ENCODE measurements at places on chromosomes 5 and 9.
A peak's percentile ranks its signal among the peaks of the same experiment; 100 is the strongest.

GRCh38 chr9:14993061-14993800 is 83.0 kb upstream of the FREM1 start:
- DNase-seq = peak; percentile 37

DNA sequence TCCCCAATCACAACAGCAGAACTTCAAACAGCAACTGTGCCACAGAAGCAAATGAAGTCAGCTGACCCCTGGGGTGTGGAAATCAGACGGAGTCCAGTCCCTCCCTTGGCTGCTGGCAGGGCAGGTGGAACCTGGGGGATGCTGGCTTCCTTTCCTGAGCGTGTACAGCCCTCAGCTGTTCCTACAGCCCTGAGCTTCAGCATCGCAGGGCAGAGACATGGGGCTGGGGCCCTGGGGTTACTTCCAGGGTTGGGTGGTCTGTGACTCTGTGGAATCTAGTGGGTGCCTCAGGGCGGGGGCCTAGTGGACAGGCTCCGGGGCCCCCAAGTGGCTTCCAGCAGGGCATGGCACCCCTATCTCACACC is 7.3 kb upstream of the RXRA start:
- no peak for DNase-seq

- DNase-seq = no peak
These were observed 3.6 kb downstream of the CCL19 start for GRCh38 chr9:34687276-34688030.

GRCh38 chr9:128247226-128247803 is 28.5 kb downstream of the GOLGA2 start:
- no peak for DNase-seq

GRCh38 chr5:139847790-139848507 is 52.3 kb downstream of the PSD2 start:
- peak; percentile 71 for DNase-seq

DNA sequence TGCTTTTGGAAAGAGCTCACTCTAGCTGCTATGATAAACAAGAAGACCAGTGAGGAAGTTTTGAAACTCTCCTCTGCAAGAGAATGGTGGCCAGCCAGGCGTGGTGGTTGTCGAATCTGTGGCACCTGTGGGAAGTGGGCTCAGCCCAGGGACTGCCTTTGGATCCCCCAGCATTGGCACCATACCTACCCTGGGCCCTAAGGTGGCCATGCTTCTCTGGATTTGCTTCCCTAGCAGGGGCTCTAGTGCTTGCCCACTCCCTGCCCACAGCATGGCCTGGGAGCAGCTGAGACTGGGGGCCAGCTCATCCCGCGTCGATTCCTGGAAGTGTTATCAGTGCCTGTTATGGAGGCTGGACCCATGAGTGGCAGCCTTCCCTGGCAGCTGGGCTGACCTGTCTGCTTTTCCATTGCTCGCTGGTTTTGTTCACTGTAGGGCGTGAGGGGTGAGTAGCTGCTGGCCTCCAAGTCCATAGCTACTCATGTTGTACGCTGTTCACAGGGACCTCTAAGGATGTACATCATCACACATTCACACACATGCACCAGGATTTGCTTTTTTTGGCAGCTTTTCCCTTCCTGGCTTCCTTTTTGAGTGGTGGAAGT is 2.3 kb downstream of the SLC22A4 start:
- DNase-seq = no peak

GRCh38 chr9:14159440-14160216 is 154.3 kb downstream of the NFIB start:
- no peak for DNase-seq

DNA sequence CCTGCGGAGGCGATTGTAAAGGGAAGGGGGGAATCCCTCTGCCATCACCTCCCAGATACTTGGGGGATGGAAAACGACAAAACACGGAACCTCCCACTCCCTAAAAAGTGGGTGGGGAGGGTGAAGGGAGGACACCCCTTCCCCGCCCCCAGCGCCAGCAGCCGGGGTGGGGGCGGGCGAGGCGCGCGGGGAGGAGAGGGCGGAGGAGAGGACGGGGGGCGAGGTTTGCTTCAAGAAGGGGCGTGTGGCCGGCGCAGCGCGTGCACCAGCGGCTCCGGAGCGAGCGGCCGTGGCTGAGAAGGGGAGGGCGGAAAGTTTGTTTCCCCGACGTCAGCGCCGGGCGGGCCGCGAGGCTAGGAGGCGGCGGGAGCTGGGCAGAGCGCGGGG is at the start of gene PRRX2:
PRRX2 (plus strand) TSS at position 259 of the 387 bp plus-strand sequence. CDS start 221 bp downstream, outside the sequence.
- peak; percentile 56 for DNase-seq

GRCh38 chr5:105885266-105885665 is 1785.5 kb downstream of the EFNA5 start:
- DNase-seq = no peak

- no peak for DNase-seq
These were observed 1.9 kb downstream of the SPRY4 start for GRCh38 chr5:142322747-142323479.

DNA sequence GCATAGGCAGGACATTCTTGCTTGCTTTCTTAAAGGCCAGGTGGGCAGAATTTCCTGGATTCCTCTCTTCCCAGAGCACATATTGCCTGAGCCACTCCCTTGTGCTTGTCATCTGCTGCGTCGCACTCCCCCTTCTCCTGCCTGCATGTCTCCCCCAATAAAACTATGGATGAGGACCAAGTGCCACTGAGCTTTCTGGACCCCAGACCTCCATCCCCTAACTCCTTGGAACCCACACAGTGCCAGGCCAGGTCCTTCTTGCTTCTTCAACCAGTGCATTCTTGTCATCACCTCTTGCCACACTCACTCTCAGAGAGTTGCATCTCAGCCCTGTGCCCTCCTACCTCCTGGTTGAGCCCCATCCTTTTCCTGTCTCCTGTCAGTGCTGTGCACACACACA is 157.9 kb upstream of the PANK3 start:
- DNase-seq = no peak

DNA sequence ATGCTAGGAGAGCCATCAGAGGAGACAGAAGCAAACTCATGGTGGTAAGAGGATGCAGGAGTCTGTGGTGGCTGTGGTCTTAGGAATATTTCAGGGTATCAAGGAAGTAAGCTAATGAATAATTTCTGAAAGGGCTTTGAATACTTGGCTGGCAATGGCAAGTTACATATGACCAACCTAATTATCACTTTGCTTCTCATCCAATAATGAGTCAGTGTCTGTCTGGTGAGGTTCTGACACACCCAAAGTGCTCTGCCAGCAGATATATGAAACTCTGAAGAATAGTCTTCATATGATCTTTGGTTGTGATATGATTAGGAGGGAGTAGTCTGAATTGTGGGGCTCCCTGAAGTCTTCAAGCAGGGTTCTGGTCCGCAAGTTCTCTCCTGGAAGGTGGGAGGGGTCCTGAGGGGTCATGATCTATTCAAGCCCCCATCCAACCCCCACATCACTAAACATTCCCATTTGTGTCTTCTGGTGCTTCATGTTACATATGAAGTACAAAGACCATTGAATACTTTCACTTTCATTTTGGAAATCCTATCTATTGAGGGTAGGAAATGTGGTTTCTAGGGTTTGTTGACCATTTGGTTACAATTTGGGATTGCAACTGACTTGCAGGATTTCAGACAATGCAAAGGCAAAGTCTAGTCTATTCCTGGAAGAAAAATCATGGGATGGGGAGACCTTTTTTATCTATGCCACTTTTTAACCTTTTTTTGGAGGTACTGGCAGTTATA is 199.9 kb upstream of the CDKN2B start:
- DNase-seq = no peak

- DNase-seq = no peak
These were observed 29.4 kb downstream of the SECISBP2 start for GRCh38 chr9:89347651-89348050.

DNA sequence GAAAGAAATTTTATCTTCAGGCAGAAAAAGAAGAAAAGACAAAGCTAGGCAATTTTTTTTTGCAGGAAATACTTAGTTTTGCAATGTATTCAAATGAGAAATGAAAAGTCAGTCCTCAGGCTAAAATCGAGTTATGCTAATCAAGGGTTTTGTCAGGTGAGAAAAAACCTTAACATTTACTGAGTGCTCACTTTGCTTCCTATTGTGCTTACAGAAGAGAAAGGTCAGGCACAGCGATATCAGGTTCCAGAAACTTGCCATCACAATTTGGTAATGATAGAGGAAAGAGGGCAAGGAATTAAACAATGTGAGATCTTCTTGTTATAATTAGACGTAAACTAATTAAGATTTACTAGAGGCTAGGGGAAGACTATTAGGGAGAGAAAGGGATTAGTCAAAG is 431.7 kb upstream of the CTNND2 start:
- DNase-seq = no peak

DNA sequence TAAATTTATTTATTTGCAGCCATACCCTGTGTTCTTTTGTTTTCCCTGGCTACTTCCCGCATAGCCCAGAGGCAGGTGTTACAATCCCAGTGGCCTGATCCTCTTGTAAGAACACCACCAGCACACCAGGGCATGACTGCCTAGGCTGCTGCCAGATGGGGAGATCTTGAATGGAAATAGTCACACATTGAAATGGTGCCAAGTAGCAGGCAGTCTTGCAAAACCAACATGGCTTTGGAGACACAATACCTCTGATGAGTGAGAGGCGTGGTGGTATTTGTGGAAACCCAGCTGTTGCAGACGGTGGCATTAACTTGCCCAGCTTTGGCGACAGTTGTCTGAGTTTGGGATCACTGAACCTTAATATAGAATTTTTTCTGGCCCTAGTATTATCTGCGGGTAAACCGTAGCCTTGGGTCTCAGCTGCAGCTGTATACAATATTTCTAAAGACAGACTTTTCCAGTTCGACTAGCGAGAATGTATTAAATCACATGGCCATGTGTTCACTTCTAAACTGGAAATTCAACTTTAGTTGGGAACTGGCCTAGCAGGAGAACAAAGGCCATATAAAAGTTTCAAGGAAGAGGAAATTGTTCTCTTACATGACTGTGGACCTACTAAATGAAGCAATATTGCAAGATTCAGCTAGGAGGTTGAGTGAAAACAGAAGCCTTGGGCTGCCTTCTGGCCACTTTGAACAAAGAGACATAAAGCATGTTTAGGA is 277.0 kb downstream of the SMARCA2 start:
- no peak for DNase-seq

DNA sequence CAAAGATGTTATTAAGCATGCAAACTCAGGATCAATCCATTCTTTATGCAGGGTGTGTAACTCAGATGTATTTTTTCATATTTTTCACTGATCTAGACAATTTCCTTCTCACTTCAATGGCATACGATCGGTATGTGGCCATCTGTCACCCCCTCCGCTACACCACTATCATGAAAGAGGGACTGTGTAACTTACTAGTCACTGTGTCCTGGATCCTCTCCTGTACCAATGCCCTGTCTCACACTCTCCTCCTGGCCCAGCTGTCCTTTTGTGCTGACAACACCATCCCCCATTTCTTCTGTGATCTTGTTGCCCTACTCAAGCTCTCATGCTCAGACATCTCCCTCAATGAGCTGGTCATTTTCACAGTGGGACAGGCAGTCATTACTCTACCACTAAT is 435 bp downstream of the OR1J4 start:
- no peak for DNase-seq

DNA sequence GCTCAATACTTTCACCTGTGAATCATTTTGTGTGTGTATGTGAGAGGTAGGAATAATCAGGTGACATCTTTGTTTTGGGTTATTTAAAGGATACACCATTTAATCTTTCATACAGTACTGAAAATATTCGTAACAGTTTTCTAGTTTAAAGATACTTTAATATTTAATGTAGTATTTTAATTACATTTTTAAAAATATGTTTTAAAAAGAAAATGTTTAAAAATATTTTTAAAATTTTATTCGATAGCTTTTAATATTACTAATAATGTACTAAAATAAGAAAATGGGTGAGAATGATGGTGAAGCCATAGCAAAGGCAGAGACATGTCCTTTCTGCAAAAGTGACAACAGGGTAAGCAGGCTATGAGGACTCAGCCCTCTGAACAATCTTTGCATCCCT is 56.3 kb upstream of the MEF2C start:
- DNase-seq = no peak

GRCh38 chr5:113132564-113132963 is 156.0 kb downstream of the DCP2 start:
- no peak for DNase-seq

GRCh38 chr5:157026789-157027424 is 32.0 kb downstream of the HAVCR1 start:
- DNase-seq = peak; percentile 20

DNA sequence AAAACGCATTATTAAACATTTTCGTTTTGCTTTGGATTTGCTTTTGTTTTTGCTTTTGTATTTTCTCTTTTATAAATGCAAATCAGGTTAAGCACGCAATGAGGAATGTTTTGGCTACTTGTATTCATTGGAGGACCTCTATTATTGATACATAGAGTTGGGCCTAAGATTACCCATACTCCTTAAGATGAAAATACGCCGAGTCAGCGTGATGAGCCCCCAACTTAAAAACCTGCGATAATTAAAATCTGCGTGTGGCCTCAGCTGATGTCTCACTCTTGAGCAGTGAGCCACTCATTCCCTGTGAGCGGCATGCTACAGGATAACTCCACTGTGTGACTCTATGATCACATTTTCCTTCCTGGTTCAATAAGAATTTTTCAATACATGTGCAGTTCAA is 518.3 kb downstream of the IRX1 start:
- no peak for DNase-seq

DNA sequence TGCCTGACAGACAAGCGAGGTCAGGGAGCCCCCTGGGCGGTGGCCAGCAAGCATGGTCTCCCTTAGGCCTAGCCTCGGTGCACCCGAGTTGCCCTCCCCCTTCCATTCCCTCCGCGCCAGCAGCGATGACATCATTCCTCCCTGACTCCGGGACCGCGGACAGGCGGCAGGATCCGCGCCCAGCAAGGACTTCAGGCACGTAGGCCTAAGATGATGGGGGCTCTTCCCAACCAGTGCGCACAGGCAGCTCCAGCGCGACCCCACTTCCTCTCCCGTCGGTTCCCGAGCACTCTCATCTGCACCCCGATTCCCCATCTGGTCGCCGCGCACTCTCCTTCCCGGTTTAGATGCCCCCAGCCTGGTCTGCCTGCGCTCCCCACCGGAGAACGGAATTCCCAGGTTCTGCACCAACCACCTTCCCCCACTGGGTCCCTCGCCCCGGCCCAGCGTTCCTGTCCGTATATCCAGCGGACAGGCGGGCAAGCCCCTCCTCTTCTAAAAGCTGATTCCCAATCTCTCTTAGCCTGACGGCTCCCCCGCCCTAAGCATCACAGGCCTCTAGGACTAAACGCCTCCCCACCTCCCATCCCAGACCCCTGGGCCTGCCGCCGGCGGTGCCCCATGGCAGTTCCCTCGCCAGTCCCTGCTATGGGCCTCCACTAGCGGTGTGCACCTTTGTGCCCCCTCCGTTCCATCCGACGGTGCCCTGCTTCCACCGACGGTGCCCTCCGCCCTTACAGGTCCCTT is 931 bp downstream of the FAM219A start:
- peak; percentile 59 for DNase-seq

- DNase-seq = peak; percentile 36
These were observed 892.9 kb downstream of the NR2F1-AS1 start for GRCh38 chr5:92687821-92688722.

GRCh38 chr5:168674893-168675482 is 95.8 kb upstream of the PANK3 start:
- no peak for DNase-seq

- DNase-seq = no peak
These were observed 577.2 kb upstream of the ZNF608 start for GRCh38 chr5:125323613-125324012.

All from HuH-7.5 (cell line).